ENCODE measurements at places on chromosomes 5 and 9. TPM values are rescaled to one million over a fixed set of nuclear protein-coding genes. Genes with fewer than 3 reads are reported as not detected.

DNA sequence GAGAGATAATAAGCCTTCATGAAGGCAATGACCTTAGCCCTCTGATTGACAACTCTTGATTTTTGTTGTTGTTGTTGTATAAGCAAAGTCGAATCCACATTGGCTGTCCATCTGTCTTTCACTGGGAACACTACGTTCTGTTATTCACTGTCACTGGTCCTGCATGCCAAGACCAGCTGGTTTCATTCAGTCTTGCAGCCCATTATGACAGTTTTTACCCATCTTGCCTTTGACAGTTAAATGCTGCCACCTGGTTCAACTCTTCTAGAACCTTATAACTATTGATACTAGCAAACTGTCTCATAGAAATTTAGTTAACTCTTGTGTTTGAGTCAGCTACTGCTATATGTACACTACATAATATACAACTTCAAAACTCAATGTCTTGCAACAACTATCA lies 382.3 kb upstream of the CDH10 start:
- no peak for DNase-seq

Gene SLC27A6
- total RNA-seq, result 0.62 TPM

DNA sequence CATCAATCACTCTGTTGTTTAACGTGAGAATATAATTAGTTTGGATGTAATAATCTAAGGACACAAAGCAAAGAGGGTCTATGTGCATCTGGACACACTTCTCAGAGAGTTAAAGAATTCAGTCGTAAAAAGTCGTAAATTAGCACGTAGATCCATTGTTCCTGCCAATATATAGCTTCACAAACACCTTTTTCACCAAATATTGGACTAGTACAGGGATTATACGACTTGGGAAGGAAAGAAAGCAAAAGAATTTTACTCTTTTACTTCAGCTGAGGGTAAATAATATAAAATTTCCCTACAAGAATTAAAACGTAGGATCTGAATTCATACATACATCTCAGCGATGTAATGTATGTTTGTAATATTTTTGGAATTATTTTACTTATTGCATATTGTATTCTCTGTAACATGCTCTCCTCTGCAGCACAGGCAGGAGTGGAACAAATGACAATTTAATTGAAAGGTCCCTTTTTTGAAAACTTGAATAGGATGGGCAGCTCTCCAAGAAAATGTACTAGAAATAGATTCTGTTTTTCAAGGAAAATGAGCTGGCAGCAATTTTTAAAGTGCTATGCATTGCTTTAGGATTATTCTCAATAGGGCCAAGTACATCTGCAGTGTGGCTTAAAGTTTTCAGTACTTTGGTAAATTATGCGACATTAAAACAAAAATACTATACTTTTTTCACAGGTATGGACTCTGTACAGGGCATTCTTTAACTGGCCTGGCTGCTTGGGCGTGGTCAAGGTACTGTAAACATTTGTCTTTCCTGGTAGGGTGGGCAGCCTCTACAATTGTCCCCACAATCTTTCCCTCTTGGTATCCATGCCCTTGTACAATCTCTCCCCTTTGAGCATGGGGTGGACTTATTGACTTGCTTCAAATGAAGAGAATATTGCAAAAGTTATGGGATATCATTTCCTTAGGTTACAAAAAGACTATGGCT lies 39.7 kb upstream of the HSD17B4 start:
- no peak for DNase-seq

Gene IGIP
- 11.9 TPM for total RNA-seq

Gene PRSS3
- total RNA-seq, result not detected

GRCh38 chr5:65185468-65185867 lies 296.3 kb downstream of the ADAMTS6 start:
- no peak for DNase-seq

- no peak for DNase-seq
Observed at GRCh38 chr5:181204113-181204825, 727 bp downstream of the TRIM7 start.

GRCh38 chr5:155898284-155898683 lies 428.7 kb upstream of the SGCD start:
- DNase-seq, result no peak

Gene C9
- total RNA-seq, result not detected

DNA sequence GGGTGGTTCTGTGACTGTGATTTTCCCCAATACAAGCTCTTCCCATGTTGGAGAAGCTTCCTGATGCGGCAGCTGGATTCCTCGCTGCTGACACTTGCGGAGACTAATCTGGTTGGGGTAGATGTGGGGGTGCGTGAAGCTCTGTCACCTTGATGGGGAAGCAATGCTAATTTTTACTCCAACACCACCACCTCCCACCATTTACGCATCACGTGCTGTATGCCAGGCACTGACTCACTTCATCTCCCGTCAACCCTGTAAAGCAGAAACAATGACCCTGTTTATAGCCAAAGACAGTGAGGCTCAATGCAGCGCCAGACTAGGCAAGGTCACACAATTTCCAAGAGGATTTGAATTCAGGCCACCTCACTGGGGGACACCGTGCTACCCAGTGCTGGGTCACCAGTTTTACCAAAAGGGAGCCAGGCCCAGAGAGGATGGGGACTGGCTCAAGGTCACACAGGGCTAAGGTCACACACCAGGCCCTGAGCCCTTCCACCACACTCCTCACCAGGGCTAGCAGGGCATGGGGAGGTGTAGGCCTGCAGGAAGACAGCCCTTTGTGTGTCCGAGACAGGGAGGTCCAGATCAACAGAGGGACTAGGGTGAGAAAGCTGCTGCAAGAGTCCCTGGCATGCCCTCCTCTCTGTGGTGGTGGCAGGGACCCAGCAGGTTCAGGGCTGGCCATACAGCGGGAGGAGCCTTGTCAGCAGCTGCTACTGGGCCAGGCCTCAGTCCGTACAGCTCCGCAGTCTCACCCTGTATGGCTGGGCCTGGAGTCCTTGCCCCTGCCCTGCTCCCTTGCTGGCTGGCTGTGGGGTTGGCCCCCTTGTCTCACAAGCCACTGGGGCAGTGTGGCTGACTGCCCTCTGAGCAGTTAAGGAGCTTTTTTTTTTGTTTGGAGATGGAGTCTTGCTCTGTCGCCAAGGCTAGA lies 3.3 kb downstream of the STKLD1 start:
- DNase-seq, result peak; percentile 34

DNA sequence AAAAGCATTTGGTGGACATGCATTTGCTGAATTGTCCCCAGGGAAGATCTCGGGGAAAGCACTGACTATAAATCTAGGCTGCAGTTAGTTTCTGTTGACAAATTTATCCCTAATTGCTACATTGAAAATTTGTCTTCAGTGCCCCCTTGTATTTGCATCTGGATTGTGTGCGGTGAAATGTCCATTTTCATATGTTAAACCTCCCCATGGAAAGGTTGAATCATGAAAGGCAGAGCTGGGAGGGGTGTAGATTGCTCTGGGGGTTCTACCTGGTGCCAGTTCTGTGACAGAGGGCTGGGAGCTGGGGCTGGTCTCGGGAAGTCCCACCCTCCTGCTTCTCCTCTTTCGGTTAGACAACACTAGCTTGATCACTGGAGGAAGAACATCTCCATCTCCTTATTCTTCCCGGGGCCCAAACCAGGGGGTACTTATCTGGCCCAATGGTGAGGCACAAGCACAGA lies 101.9 kb downstream of the GADD45G start:
- no peak for DNase-seq

Gene ANKDD1B
- 1.7 TPM for total RNA-seq

DNA sequence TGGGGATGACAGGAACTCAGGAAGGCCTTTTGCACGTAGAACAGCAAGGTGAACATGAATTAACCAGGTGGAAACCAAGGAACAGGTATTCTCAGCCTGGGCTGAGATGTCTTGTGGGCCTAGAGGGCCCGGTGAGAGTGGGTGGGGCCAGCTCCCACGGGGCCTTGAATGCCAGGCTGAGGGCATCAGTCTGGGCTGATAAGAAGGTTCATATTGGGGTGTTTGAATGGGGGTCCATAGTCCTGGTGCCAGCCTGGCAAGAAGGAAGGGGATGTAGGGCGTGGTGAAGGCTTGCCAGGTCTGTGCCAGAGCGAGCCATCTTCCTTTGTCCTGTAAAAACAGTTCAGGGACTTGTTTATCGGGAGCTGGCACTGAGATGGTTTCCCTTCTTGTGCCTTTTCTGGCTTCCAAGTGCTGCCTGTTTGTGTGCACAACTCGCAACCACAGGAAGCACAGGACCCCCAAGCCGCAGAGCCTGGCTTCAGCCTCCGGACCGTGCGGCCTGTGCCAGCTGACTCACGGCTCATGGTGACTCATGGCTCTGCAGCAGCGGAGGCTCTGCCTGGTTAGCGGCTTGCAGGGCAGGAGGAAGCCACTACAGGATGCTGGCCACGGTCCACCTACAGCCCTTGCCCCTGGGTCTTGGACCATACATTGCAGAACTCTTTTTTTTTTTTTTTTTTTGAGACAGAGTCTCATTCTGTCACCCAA lies 2.4 kb downstream of the CARD19 start:
- DNase-seq, result peak; percentile 88
